Mesendoderm (in vitro differentiated cells): ENCODE measurements at places on chromosomes 11 and 22.

- no peak for DNase-seq
Measured at GRCh38 chr11:12813371-12814225, 139.4 kb downstream of the TEAD1 start.

DNA sequence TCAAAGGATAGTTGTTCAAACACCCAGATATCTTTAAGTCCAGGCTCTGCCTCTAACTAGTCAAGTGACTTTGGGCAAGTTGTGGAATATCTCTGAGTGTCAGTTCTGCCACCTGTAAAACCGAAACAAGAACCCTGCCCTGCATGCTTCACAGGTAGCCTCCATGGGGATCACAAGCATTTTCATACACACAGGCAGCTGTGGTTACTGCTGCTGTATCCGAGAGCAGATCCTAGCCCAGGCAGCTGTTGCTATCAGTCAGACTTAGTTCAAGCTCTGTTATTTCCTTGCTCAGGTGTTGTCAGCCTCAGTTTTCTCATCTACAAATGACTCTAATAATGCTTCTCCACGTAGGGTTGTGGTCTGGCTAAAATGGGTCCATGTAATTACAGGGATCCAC lies 6.5 kb upstream of the RASD2 start:
- no peak for DNase-seq

GRCh38 chr11:78577495-78577894 lies 2.8 kb upstream of the NARS2 start:
- no peak for DNase-seq

GRCh38 chr11:125072218-125072960 lies 9.3 kb downstream of the SLC37A2 start:
- DNase-seq, result no peak

DNA sequence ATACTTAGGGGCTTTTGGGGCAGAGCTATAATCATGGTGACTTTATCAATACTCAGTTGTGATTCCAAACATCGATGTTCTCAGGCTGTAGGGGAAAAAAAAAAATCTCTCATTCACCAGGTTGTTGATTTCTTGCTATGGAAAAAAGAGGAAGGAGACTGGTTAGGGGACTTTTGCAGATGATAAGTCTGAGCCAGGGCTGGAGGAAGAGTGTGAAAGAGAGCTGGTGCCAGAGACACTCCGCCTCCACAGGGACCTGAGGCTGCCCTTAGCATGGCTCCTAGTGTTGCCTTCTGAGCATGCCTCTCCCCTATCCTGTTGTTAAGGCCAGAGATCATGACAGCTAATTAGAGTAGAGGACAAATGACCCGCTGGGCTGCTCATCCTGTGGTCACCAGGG lies 16.9 kb downstream of the UPB1 start:
- DNase-seq, result peak; percentile 49

DNA sequence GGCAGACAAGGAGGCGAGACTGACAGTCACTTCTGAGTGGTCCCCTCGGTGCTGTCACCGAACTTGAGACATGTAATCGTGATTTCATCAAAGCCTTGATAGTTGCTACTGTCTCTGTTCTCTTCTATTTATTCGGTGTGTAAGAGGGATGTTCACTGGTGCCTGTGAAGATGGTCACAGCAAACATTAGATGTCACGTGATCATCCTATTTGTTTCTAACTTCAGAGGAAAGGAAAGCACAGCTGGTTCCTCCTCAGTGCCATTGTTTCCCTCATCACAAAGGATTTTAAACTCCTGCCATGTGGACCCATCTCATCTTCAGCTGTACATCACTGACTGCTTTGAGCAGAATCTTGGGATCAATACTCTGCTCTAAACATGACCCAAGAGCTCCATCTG lies 73.1 kb upstream of the CLMP start:
- DNase-seq, result no peak

DNA sequence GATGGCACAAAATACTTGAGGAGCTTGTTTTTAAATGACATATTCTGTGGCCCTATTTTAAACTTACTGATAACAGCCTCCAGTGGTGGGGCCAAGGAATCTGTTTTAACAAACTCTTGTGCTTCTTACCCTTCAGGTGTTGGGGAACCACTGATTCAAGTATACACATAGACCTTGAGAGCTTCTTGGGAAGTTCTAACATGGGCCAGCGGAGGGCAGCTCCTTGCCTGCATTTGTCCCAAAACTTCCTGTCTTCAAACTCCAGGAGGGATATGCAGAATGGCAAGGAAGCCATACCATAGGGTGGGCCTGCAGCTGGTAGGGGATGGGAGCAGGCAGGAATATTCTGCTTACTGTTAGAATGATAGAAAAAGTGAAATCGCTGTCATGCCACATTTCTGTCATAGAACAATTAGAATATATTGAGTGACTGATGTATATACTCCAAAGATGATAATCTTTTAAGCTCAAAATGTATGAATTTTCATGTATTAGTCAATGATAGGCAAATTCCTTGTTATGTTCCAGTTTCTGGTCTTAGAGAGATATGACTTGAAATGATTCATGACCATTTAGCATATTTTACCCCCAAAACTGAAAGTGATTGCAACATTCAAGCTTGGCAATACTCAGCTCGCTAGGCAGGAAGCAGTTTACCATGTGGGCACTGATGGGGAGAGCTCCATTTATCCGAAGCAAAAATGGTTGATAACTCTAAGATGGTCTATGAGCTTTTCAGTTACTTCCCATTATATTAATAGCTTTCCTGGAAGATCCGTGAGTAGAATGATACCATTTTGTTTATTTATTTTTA lies 9.2 kb downstream of the EXT2 start:
- peak; percentile 71 for DNase-seq

- peak; percentile 16 for DNase-seq
Measured at GRCh38 chr11:73939096-73939495, 11.7 kb upstream of the DNAJB13 start.

DNA sequence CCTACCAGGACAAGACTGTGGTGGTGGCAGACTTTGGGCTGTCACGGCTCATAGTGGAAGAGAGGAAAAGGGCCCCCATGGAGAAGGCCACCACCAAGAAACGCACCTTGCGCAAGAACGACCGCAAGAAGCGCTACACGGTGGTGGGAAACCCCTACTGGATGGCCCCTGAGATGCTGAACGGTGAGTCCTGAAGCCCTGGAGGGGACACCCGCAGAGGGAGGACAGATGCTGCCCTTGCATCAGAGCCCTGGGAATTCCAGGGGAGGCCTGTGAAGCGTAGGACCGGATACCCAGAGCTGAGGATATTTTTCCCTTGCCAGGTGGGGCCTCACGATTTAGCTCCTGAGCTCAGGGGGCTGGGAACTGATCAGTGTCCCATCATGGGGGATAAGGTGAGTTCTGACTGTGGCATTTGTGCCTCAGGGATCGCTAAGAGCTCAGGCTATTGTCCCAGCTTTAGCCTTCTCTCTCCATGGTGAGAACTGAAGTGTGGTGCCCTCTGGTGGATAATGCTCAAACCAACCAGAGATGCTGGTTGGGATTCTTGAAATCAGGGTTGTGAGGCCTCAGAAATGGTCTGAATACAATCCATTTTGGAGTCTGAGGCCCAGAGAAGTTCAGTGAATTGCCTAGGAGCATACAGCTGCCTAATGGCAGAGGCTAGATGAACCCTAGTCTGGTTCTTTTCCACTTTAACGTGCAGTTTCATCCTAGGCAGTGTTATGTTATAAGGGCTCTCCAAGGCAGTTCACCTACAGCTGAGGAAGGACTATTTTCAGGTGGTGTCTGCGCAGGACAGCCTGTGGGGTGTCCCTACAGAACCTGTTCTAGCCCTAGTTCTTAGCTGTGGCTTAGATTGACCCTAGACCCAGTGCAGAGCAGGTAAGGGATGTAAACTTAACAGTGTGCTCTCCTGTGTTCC lies 19.5 kb downstream of the PIK3IP1 start:
- DNase-seq, result peak; percentile 93

GRCh38 chr11:27064086-27064485 lies 23.5 kb downstream of the BBOX1 start:
- no peak for DNase-seq

DNA sequence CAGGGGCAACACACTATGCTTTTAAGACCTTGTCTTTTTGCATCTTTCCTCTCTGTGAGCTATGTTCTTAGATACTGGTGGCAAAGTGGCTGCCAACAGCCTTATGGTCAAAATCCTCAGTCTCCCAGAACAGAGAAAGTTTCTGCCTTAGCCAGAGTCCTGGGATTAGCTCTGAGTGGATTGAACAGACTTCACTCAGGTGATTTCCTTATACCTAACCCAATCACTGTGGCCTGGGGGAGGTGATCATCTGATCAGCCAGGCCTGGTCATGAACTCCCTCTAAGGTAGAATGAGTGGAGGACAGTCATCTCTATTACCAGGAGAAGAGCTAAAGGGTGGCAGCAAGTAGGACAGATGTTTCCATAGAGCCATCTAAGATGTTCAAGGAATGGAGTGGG lies 218.5 kb upstream of the E2F8 start:
- no peak for DNase-seq
